ENCODE measurements at places on chromosomes 5 and 9. TPM values are rescaled to one million over a fixed set of nuclear protein-coding genes. Genes with fewer than 3 reads are reported as not detected.

The KIF3A gene
- total RNA-seq = 5.3 TPM

The CCL21 gene
- 1.4 TPM for total RNA-seq

The CPLANE1 gene
- total RNA-seq = 41.4 TPM

The ANAPC2 gene
- 24.7 TPM for total RNA-seq

The GDA gene
- not detected for total RNA-seq

The CDKN2AIPNL gene
- total RNA-seq = 13.8 TPM

The BAAT gene
- total RNA-seq = not detected

The GFRA3 gene
- total RNA-seq = 0.22 TPM

The CCDC192 gene
- 1.0 TPM for total RNA-seq

The RIGI gene
- total RNA-seq = 19.4 TPM

The WDR38 gene
- total RNA-seq = not detected

The SPACA9 gene
- 3.6 TPM for total RNA-seq

The C9orf153 gene
- total RNA-seq = 0.17 TPM

The DCAF12 gene
- total RNA-seq = 33.5 TPM

The LVRN gene
- 67.8 TPM for total RNA-seq

The PCDHB16 gene
- 4.9 TPM for total RNA-seq
